ENCODE measurements at places on chromosomes 6 and 20. TPM values are rescaled to one million over a fixed set of nuclear protein-coding genes. Genes with fewer than 3 reads are reported as not detected.

- no peak for DNase-seq
Measured at GRCh38 chr6:99014061-99014460, 66.3 kb upstream of the FBXL4 start.

DNA sequence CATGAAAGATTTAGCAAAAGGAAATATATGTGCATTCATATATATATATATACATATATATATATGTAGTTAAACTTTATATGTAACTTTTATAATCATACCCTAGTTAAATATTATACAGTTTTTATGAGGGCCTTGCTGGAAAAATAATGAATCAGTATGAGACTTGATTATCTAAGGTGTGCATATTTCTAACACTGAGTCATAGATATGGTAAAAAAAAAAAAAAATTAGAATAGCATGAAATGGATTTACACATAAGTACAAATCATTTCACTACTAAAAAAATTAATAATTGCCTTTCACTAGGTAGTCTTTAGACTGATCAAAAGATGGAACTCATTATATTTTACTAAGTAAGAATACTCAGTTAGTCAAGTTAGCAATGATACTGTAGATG, 51.3 kb upstream of the DST start:
- peak; percentile 55 for DNase-seq

- DNase-seq: no peak
Measured at GRCh38 chr20:52303281-52303950, 111.8 kb upstream of the ZFP64 start.

- no peak for DNase-seq
Measured at GRCh38 chr20:49420811-49421295, 61.6 kb downstream of the KCNB1 start.

Gene COL20A1
- 0.87 TPM for total RNA-seq

Gene NTSR1
- total RNA-seq: not detected

Data from Caki2 (cell line).